Activated T-helper 1 cell treated with anti-CD3 and anti-CD28 coated beads, Interleukin-12 subunit alpha, Interleukin-12 subunit beta, Interleukin-2, Interleukin-4 antibody, amounts not matched to agents 30 ng/mL and 10 ng/mL and 1 ng/mL, durations not matched to agents 14 hours and 24 hours and 36 hours (primary cell): ENCODE measurements at places on chromosomes 16 and 17. TPM values are rescaled to one million over a fixed set of nuclear protein-coding genes. Genes with fewer than 3 reads are reported as not detected.

The TPSD1 gene
- not detected in 2 replicates for total RNA-seq

The CNGB1 gene
- not detected in 2 replicates for total RNA-seq

The ZMYND15 gene
- 0.18 TPM in 1 of 2 replicates, not detected in the other for total RNA-seq

The ATMIN gene
- total RNA-seq, result 31.2 and 32.3 TPM in 2 replicates

The KRT24 gene
- not detected in 2 replicates for total RNA-seq

The TEX14 gene
- total RNA-seq, result 0.13 and 0.17 TPM in 2 replicates

The ZP2 gene
- total RNA-seq, result not detected in 2 replicates

The JUP gene
- 0.12 and 0.39 TPM in 2 replicates for total RNA-seq

The TOM1L1 gene
- 0.32 and 0.41 TPM in 2 replicates for total RNA-seq

The CMTM2 gene
- total RNA-seq, result 0.80 and 1.2 TPM in 2 replicates

The NLRC3 gene
- 21.8 and 24.4 TPM in 2 replicates for total RNA-seq

The MTSS2 gene
- 2.0 and 3.5 TPM in 2 replicates for total RNA-seq

The C16orf95 gene
- total RNA-seq, result 9.9 and 10.9 TPM in 2 replicates

The PRR35 gene
- not detected in 2 replicates for total RNA-seq

GRCh38 chr16:68785715-68786114 lies 48.6 kb downstream of the CDH1 start:
- peaks cover 6% of the 10 kb centered on the region for H3K4me1 ChIP-seq
- no peak for DNase-seq
- peaks cover 7% of the 10 kb centered on the region for H3K27me3 ChIP-seq
- no peaks in the 10 kb centered on the region for H3K36me3 ChIP-seq

- H3K4me3 ChIP-seq, result no peak overlapping the region
- H3K27ac ChIP-seq, result no peak overlapping the region
- H3K4me1 ChIP-seq, result no peaks in the 10 kb centered on the region
- peaks cover 19% of the 10 kb centered on the region for H3K36me3 ChIP-seq
- no peak for DNase-seq
- no peaks in the 10 kb centered on the region for H3K27me3 ChIP-seq
Measured at GRCh38 chr17:82808921-82809905, 30.6 kb downstream of the ZNF750 start.

- no peaks in the 10 kb centered on the region for H3K36me3 ChIP-seq
- H3K27me3 ChIP-seq, result no peaks in the 10 kb centered on the region
- no peaks in the 10 kb centered on the region for H3K4me1 ChIP-seq
- no peak for DNase-seq
Measured at GRCh38 chr16:54817940-54818574, 112.6 kb upstream of the IRX5 start.

GRCh38 chr16:66275775-66276428 lies 90.6 kb upstream of the CDH5 start:
- H3K4me1 ChIP-seq, result no peaks in the 10 kb centered on the region
- H3K36me3 ChIP-seq, result no peaks in the 10 kb centered on the region
- H3K27me3 ChIP-seq, result peaks cover 17% of the 10 kb centered on the region
- H3K4me3 ChIP-seq, result no peak overlapping the region

GRCh38 chr16:69917739-69918138 lies 33.4 kb upstream of the CLEC18A start:
- no peak overlapping the region for H3K27ac ChIP-seq
- DNase-seq, result no peak
- no peak overlapping the region for H3K4me3 ChIP-seq
- H3K36me3 ChIP-seq, result peaks cover 9% of the 10 kb centered on the region
- H3K4me1 ChIP-seq, result no peaks in the 10 kb centered on the region

GRCh38 chr17:1774390-1775176 lies 12.7 kb downstream of the SERPINF1 start:
- H3K27me3 ChIP-seq, result no peaks in the 10 kb centered on the region
- H3K4me3 ChIP-seq, result no peak overlapping the region
- H3K4me1 ChIP-seq, result peaks cover 9% of the 10 kb centered on the region
- peaks cover 14% of the 10 kb centered on the region for H3K36me3 ChIP-seq

DNA sequence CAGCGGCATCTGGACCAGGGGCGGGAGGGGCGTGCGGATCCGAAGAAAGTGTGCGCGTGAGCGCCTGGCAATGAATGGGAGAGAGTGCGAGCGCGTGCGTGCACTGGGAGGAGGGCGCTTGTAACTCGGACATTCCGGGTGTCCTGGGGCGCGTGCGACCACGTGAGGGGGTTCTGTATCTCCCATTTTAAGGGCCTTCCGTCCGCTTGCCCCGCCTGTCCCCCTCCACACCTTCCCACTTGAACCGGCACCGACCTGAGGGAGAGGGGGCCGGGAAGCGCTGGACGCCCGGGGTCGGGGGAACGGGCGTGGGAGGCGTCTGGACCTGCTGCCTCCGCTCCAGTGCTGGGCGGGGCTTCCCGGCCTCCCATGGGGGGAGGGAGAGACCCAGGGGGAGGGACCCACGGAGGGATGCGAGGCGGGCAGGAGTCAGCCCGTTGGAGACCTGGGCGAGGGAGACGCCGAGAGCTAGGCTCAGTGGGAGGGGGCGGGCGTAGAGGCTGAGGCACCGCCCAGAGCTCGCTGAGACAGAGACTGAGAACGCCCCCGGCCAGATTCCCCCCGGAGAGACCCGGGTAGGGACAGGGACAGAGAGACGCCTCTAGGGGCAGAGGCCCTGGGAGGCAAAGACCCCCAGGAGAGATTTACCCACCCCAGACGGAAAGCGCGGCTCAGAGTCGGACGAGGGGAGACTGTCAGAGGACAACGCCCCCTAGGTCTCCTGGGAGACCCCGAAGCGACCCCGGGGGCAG lies at the start of gene KREMEN2:
Gene KREMEN2 (plus strand): TSS at position 553 of the 752 bp plus-strand sequence. CDS start 246 bp downstream, outside the sequence.
- H3K36me3 ChIP-seq, result no peaks in the 10 kb centered on the region
- peaks cover 13% of the 10 kb centered on the region for H3K4me1 ChIP-seq
- no peak within 1 kb of the TSS for H3K27ac ChIP-seq

GRCh38 chr16:88978608-88979346 lies 1.8 kb upstream of the CBFA2T3 start:
- no peak overlapping the region for H3K4me3 ChIP-seq
- DNase-seq, result no peak
- H3K27ac ChIP-seq, result no peak overlapping the region

GRCh38 chr16:64579712-64580111 lies 542.2 kb downstream of the CDH11 start:
- no peaks in the 10 kb centered on the region for H3K27me3 ChIP-seq
- H3K27ac ChIP-seq, result no peak overlapping the region
- no peak for DNase-seq

DNA sequence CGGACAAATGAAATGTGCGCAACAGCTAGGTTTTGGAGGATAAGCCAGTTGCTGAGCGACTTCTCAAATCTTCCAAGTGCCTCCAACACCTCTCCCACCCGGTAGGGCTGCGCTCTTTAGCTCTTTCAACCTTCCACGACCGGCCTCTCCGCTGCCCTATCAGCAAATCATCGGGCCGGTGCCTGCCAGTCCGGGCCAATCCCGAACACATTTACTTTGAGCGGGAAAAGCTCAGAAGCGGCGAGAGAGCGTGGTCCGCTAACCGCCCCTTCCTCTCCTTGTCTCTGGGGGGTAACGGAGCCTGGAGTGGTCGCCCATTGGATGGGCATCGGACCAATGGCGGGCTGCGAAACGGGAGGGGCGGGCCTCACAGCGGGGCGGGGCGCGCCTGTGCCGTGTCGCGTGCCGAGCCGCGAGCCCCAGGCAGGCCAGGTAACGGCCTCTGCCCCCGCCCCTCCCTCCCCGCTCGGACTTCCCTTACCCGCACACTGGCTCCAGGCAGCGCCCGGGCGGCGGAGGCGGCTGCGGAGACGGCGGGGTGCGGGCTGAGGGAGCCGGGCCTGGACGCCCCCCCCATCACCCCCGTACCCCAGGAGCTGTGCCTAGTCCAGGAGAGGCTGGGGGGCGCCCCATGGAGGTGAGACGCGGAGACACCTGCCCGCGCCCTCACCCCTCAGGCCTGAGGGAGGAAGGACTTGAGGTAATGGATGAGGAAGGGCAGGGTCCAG lies at the start of gene MEIOC:
Gene MEIOC (plus strand): TSS at position 486 of the 728 bp plus-strand sequence. CDS start 146 bp downstream, at position 632.
- no peaks in the 10 kb centered on the region for H3K4me1 ChIP-seq
- H3K4me3 ChIP-seq, result peak within 1 kb of the TSS; percentile 65
- H3K27me3 ChIP-seq, result peaks cover 33% of the 10 kb centered on the region
- no peak within 1 kb of the TSS for H3K27ac ChIP-seq
- no peak for DNase-seq
- H3K36me3 ChIP-seq, result peaks cover 2% of the 10 kb centered on the region

DNA sequence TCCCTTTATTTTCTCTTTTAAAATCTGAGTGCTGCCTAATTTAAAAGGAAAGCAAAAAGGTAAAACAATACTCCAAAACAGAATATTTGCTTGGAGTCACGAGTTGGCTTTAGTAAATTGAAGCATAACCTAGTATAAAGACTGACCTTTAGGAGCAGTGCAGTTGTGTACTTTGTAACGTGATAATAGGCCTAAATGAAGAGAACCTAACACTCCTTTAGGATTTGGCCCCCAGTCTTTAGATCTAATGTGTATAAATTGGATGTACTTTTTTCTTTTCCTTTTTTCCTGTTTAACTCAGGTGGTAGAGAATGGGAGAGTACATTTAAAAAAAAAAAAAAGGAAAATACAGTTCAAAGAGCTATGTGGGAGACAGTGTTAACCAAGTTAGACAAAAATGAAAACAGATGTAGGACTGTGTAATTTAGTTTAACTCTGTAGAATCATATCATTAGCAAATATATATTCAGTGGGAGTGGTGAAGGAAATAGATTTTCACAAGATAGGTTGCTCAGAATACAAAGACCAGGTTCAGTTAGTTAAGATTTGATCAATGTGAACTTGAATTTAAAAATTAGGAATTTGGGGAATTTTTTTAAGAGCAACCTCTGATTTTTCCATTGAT lies 16.8 kb downstream of the CPD start:
- H3K27me3 ChIP-seq, result no peaks in the 10 kb centered on the region
- peaks cover 14% of the 10 kb centered on the region for H3K4me1 ChIP-seq
- DNase-seq, result no peak
- H3K4me3 ChIP-seq, result no peak overlapping the region
- no peak overlapping the region for H3K27ac ChIP-seq

GRCh38 chr17:559551-560431 lies 154.8 kb downstream of the VPS53 start:
- H3K4me3 ChIP-seq, result no peak overlapping the region
- H3K4me1 ChIP-seq, result peaks cover 28% of the 10 kb centered on the region
- no peaks in the 10 kb centered on the region for H3K27me3 ChIP-seq

- H3K36me3 ChIP-seq, result no peaks in the 10 kb centered on the region
- H3K27ac ChIP-seq, result no peak overlapping the region
- H3K4me1 ChIP-seq, result peaks cover 4% of the 10 kb centered on the region
- H3K27me3 ChIP-seq, result no peaks in the 10 kb centered on the region
- H3K4me3 ChIP-seq, result no peak overlapping the region
Measured at GRCh38 chr16:10521681-10522274, 58.6 kb downstream of the EMP2 start.

GRCh38 chr17:31525801-31526549 lies 134.5 kb downstream of the RAB11FIP4 start:
- H3K27ac ChIP-seq, result no peak overlapping the region
- H3K27me3 ChIP-seq, result no peaks in the 10 kb centered on the region
- DNase-seq, result no peak
- no peak overlapping the region for H3K4me3 ChIP-seq

DNA sequence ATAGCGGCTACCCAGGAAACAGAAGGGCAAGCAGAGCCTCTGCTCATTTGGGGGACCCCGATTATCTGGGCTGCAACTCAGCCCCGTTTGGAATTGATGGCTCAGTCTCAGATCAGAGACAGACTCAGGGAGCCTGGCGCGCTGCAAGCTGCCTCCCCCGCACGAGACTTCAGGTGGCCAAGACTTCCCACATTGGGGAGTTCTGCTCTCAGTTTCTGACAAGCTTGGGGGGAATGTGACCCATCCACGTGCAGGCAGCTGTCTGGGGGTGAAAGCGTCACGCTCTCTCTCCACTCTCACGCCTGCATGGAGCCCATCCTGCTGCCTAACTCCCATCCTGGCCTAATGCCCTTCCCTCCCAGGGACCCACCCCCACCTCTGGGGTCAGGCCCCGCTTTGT lies 157.6 kb upstream of the GSE1 start:
- no peaks in the 10 kb centered on the region for H3K4me1 ChIP-seq
- DNase-seq, result no peak
- H3K4me3 ChIP-seq, result no peak overlapping the region
- H3K27ac ChIP-seq, result no peak overlapping the region
- no peaks in the 10 kb centered on the region for H3K36me3 ChIP-seq

DNA sequence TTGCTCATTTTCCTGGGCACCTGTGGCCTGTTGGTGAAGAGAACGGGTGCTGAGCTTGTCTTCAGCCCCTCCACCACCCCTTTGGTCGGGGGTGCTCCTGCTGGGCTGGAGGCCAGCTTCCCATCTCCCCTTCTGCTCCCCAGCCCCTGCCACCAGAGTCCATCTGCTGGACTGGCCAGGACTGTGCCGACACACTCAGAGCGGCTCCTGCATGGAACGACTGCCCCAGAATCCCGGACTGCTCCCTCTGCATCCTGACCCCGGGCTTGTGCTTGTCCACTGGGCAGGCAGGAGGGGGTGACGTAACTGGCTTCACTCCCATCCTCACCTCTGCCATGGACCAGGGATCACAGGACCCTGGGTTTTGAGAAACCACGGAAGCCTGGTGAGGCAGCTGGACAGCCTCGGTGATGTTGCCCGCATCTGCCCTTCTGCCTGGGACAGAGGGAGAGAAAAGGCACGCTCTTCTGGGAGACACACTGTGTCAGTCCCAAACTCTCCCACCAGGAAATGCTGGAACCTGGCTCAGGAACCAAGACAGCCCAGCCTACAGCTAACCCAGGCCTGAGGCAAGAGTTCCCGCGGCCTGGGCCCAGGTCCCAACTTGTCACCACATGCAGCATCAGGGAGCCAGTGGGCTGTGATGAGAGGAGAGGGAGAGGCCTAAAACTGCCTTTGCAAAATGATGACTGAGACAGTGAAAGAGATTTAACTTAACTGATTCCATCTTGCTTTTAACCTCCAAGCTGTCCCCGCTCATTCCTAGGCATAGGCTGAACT lies 16.1 kb upstream of the GSDMA start:
- peaks cover 27% of the 10 kb centered on the region for H3K4me1 ChIP-seq
- H3K27me3 ChIP-seq, result peaks cover 9% of the 10 kb centered on the region
- peak overlapping the region; percentile 5 for H3K27ac ChIP-seq
- no peak for DNase-seq
- H3K4me3 ChIP-seq, result no peak overlapping the region
- no peaks in the 10 kb centered on the region for H3K36me3 ChIP-seq

- no peaks in the 10 kb centered on the region for H3K4me1 ChIP-seq
- H3K27ac ChIP-seq, result no peak overlapping the region
- DNase-seq, result no peak
- no peak overlapping the region for H3K4me3 ChIP-seq
- no peaks in the 10 kb centered on the region for H3K36me3 ChIP-seq
Measured at GRCh38 chr16:20598832-20599469, 22.8 kb upstream of the ACSM2B start.

GRCh38 chr16:2046893-2047329 lies 723 bp downstream of the NTHL1 start:
- no peak for DNase-seq
- no peaks in the 10 kb centered on the region for H3K27me3 ChIP-seq
- peaks cover 12% of the 10 kb centered on the region for H3K36me3 ChIP-seq

GRCh38 chr16:85523602-85524364 lies 89.3 kb upstream of the GSE1 start:
- peaks cover 2% of the 10 kb centered on the region for H3K27me3 ChIP-seq
- no peak overlapping the region for H3K27ac ChIP-seq
- DNase-seq, result no peak
- no peaks in the 10 kb centered on the region for H3K4me1 ChIP-seq

- H3K36me3 ChIP-seq, result peaks cover 28% of the 10 kb centered on the region
Measured at GRCh38 chr17:57396511-57396921, 140.2 kb downstream of the MSI2 start.
